ENCODE measurements at places on chromosomes 4 and X. TPM values are rescaled to one million over a fixed set of nuclear protein-coding genes. Genes with fewer than 3 reads are reported as not detected.

GRCh38 chr4:24984602-24985532, 45.9 kb downstream of the LGI2 start:
- no peak for DNase-seq

GRCh38 chrX:137195991-137196390, 162.2 kb upstream of the GPR101 start:
- no peak for DNase-seq

DNA sequence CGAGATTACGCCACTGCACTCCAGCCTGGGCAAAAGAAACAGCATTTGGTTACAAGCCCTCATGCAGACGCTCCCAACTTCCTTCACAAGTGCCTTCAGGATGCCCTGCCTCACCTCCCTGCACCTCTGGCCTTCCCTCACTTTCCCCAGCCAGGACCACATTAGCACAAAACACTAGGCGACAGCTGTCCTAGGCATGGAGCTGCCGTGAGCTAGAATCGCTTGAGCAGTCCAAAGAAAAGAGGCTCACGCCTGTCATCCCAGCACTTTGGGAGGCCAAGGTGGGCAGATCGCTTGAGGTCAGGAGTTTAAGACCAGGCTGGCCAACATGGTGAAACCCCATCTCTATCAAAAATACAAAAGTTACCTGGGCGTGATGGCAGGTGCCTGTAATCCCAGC, 15.8 kb downstream of the RNF212 start:
- no peak for DNase-seq

Gene LRCH2
- total RNA-seq, result not detected

Gene RHOXF2
- not detected for total RNA-seq

DNA sequence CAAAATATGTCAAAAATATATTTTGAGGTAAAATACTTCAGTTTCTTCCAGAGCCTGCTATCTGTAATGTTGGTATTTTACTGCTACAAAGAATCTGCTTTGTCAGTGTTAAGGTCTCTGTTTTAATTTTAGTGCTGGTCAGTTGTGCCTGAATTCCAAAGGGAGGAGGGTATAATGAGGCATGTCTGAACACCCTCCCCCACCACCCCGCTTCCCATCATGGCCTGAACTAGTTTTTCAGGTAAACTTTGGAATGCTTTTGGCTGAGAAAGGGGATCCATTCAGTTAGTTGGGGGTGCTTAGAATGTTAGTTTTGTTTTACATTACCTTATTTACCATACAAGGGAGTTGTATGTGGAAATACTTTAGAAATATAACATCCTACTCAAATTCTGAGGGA, 158.5 kb downstream of the MID1IP1 start:
- DNase-seq, result no peak

Gene CLCN3
- total RNA-seq, result 18.5 TPM

- no peak for DNase-seq
These were observed 109.9 kb downstream of the AFF1 start for GRCh38 chr4:87044511-87045233.

Gene CXCL11
- total RNA-seq, result not detected

DNA sequence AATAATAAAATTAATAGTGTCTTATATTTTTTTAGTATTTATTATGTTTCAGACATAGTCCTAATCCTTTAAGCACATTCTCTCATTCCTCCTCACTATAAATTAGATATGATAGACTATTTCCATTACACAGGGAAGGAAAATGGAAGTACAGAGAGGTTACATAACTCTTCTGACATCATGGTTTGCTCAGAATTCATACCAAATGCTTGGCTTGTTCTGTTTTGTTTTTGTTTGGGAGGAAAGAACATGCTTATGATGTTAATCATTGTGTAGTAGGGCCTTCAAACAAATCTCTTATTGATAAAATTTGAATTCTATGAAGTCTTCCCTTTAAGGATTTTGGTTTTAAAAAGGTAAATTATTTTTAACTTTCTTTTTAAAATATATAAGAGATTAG, 59.5 kb downstream of the RXFP1 start:
- DNase-seq, result no peak

GRCh38 chr4:139901531-139902320, 236.1 kb downstream of the MGST2 start:
- DNase-seq, result no peak

GRCh38 chr4:40462326-40462725, 127.2 kb downstream of the CHRNA9 start:
- DNase-seq, result peak; percentile 6

GRCh38 chr4:122635205-122635604, 14.3 kb upstream of the IL21 start:
- DNase-seq, result no peak

- DNase-seq, result no peak
These were observed 42.4 kb downstream of the SLC7A11 start for GRCh38 chr4:138199568-138200235.
